ENCODE measurements at places on chromosomes 12 and 14.

GRCh38 chr14:54650331-54650958, 83.5 kb downstream of the SAMD4A start:
- no peak for DNase-seq

DNA sequence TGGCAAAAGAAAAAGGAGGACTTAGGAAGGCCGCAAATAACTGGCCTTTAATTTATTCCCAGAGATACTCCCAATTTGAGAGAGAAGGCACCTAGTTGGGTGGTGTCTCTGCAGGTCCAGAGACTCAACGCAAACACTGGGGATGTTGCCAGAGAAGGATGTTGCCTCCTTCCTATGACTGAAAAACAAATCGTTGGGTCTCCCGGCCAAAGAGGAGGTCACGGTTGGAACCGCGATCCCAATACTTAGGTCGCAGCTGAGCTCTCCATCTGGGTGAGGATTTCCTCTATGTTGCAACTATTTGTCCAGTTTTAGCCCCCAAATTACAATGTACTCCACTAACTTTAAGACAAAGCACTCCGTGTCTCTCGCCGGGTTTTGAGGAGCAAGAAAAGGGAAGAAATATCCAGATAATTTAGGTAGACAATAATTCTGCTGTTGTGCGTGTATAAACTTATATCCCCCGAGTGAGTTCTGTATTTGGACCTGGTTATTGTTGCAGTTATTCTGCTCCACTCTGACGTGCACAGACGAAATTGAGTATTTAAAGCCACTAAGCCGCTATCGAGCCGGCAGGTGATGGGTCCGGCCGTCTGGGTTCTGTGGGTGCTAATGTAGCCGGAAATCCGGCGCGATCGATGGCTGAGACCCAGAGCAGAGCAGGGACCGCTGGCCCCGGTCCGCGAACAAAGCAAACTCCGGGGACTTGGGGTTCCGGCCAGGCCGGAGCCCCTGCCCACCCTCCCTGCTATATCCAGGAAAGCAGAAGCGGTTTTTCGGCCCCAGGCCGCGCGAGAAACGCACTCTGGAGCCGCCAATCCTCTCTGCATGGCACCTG, 5.7 kb downstream of the HOXC12 start:
- DNase-seq = no peak

DNA sequence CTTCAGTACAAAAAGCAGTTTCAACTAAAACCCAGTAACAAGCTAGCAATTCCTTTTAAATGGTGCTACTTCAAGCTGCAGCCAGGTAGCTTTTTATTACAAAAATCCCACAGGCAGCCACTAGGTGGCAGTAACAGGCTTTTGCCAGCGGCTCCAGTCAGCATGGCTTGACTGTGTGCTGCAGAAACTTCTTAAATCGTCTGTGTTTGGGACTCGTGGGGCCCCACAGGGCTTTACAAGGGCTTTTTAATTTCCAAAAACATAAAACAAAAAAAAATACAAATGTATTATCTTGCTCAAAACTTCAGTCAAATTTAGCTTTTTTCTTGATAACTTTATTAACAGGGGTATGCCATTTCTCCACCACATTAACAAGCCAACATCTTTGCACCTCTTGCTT, 3.6 kb upstream of the CLEC4E start:
- peak; percentile 57 for DNase-seq

- DNase-seq = no peak
Measured at GRCh38 chr12:82314406-82314892, 43.7 kb downstream of the CCDC59 start.

DNA sequence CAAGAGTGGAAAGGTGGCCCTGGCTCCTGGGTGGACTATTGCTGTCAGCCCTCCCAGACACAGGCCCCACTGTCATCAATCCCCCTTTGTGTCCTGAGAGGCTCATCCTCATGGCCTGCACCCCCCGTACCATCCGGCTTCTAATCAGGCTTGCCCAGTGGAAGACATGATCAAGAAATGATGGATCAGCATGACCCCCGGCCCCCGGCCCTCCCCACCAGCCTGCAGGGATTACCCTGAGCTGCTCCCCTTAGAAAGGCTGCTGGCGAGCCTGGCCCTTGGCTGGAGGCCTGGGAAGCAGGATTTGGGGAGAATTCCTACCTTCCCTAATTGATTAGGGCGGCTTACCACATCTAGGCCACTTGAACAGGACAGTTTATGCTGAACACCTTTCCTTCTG, 171.2 kb downstream of the PIWIL1 start:
- DNase-seq = no peak

All from stimulated activated CD4-positive, alpha-beta T cell treated with anti-CD3 and anti-CD28 coated beads, Interleukin-2, amount 100 ng/mL, for 4 hours (primary cell).